ENCODE measurements at places on chromosomes 5 and 9.

- no peak for DNase-seq
Measured at GRCh38 chr5:118761814-118762213, 226.5 kb downstream of the DTWD2 start.

GRCh38 chr9:93045521-93045920 is 13.0 kb upstream of the SUSD3 start:
- no peak for DNase-seq

GRCh38 chr5:87327998-87328397 is 60.3 kb downstream of the RASA1 start:
- no peak for DNase-seq

DNA sequence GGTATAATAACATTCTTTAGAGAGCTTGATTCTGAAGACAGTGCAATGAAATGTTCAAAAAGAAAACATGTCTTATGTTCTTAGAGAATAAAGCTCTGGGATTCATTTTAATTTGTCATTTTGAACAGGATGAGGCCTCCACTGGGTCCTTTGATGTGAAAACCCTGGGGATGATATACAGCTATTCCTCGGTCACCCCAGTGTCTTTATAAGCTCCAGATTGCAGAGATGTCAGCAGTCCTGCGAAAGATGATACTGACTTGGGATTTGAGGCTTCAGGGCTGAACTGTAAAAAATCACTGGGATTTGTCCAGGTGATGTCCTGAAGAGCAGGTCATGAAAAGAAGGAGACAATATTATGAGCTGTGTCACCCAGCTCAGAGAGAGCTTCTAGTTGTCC is 529.7 kb upstream of the ZNF608 start:
- DNase-seq: no peak

DNA sequence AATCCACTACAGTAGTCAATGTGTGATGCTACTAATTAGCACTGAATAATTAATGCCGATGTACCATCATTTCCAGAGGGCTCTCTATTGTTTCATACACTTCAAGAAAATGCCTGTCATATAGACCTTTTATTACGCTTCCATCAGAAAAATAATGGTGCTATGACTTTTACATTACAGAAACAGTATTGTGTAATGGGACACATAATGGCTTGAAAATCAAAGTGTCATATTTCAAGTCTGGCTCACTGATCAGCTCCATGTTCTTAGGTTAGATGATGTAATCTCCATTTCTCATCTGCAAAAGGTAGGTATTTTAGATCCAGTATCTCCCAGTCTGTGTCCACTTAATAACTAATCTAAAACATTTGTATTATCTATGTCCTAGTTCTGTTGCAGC is 990.6 kb upstream of the TYRP1 start:
- no peak for DNase-seq

Measured in stimulated activated CD8-positive, alpha-beta memory T cell treated with anti-CD3 and anti-CD28 coated beads, Interleukin-2, amount 100 ng/mL, for 1 hour (primary cell).